Esophagus muscularis mucosa (tissue), 4 donors: ENCODE measurements at places on chromosomes 7 and 10. TPM values are rescaled to one million over a fixed set of nuclear protein-coding genes. Genes with fewer than 3 reads are reported as not detected.

DNA sequence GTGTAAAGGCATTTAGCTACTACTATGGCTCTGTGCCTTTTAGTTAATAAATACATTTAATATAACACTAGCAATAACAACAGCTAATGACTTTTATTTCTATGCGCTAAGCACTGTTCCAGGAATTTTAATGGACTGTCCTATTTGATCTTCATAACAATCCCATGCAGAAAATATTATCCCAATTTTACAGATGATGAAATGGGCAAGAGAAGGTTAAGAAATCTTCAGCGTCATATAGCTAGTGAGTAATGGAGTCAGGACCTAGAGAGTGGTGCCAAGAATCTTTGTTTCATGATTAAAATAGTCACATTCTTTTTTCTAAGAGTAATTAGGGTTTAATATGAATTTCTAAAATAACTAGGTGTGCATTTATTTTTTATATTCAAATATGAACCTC is 32.4 kb downstream of the ACTA2 start:
- no peak overlapping the region for H3K4me3 ChIP-seq
- H3K36me3 ChIP-seq = no peaks in the 10 kb centered on the region
- peaks cover 27% of the 10 kb centered on the region for H3K4me1 ChIP-seq
- H3K27me3 ChIP-seq = no peaks in the 10 kb centered on the region

GRCh38 chr7:22934023-22934422 is 79.9 kb downstream of the HYCC1 start:
- H3K27ac ChIP-seq = no peak overlapping the region
- no peak for DNase-seq
- H3K4me3 ChIP-seq = no peak overlapping the region
- H3K4me1 ChIP-seq = peaks cover 10% of the 10 kb centered on the region
- H3K27me3 ChIP-seq = no peaks in the 10 kb centered on the region

DNA sequence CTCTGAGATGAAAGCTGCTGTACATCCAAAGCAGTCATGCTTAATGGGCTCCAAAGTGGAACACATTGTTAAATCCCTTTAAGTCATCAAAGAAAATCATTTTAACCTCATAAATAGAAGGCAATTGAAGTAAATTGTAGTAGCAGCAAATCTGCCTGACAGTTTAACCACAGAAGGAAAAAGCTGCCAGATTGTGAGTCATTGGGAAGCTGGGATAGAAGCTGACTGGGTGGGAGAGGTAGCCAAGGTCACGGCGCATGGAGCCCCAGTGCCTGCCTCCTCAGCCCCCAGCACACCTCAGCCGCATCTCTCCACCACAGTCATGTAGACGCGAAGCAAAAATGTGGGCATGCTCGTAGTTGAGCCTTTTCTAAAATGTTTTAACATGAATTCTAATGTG is 44.0 kb downstream of the TARP start:
- DNase-seq = no peak
- H3K4me3 ChIP-seq = no peak overlapping the region
- H3K4me1 ChIP-seq = peaks cover 4% of the 10 kb centered on the region
- peaks cover 29% of the 10 kb centered on the region for H3K36me3 ChIP-seq
- no peaks in the 10 kb centered on the region for H3K27me3 ChIP-seq

DNA sequence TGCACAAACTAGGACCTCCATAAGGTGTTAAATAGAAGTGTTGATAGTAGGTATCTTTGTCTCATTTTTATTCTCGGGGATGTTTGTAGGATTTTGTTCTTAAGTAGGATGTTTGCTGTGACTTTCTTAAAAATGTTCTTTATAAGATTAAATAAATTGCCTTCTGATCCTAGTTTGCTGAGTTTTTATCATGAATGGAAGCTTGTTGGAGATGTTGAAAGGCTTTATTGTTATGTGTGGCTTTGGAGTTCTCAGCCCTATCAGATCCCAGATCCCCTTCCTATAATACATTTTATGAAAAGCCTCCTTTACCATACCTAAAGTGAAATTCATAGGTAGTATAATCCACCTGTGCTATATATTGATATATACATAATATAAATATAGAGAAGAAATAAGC is 40.1 kb downstream of the NHLRC2 start:
- no peak for DNase-seq
- H3K27ac ChIP-seq = no peak overlapping the region
- H3K4me3 ChIP-seq = no peak overlapping the region
- H3K36me3 ChIP-seq = no peaks in the 10 kb centered on the region
- H3K4me1 ChIP-seq = peaks cover 40% of the 10 kb centered on the region
- H3K27me3 ChIP-seq = no peaks in the 10 kb centered on the region

DNA sequence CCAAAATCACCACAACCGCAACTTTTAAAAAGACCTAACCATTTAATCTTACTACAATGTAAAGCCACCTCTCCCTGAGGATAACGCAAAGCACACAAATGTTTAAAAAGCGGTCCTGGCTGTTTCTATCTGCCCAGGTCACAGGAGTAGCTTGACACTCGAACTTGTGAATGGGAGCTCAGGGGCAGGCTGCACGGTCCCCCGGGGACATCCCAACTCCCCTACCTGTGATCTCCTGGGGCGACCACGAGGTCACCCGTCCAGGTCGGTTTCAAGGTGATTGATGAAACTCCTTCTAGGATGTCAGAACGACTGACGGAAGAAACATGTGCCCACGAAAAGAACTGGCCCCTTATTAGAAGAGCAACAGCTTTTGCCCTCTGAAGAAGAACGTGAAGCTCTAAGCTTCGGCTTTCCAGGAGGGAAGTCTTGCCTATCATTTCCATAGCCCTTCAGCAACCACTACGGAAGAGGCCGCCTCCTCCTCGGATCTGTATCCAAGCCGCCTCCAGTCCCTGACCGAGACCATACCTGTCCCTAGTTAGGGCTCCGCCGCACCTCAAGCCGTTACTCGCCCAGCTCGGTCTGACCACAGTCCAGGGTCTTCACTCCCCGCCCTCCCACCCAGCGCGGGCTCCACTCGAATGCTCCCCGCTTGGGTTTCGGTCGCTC is 459 bp downstream of the CYCS start:
- peak overlapping the region; percentile 96 for H3K27ac ChIP-seq
- H3K27me3 ChIP-seq = no peaks in the 10 kb centered on the region
- peak overlapping the region; percentile 85 for H3K4me3 ChIP-seq
- no peak for DNase-seq
- H3K36me3 ChIP-seq = peaks cover 28% of the 10 kb centered on the region

DNA sequence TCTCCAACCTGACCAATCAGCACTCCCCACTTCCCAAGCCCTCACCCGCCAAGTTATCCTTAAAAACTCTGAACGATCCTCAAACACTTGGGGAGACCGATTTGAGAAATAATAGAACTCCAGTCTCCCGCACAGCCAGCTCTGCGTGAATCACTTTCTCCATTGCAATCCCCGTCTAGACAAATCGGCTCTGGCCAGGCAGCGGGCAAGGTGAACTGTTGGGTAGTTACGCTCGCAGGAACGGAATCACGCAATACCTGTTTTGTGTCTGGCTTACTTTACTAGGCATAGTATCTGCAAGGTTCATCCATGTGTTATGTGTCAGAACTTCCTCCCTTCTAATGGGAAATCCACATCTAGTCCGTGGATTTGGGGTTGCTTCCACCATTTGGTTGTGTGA is 271.7 kb downstream of the ZMYND11 start:
- no peaks in the 10 kb centered on the region for H3K4me1 ChIP-seq
- no peaks in the 10 kb centered on the region for H3K27me3 ChIP-seq
- peaks cover 19% of the 10 kb centered on the region for H3K36me3 ChIP-seq
- no peak overlapping the region for H3K4me3 ChIP-seq

DNA sequence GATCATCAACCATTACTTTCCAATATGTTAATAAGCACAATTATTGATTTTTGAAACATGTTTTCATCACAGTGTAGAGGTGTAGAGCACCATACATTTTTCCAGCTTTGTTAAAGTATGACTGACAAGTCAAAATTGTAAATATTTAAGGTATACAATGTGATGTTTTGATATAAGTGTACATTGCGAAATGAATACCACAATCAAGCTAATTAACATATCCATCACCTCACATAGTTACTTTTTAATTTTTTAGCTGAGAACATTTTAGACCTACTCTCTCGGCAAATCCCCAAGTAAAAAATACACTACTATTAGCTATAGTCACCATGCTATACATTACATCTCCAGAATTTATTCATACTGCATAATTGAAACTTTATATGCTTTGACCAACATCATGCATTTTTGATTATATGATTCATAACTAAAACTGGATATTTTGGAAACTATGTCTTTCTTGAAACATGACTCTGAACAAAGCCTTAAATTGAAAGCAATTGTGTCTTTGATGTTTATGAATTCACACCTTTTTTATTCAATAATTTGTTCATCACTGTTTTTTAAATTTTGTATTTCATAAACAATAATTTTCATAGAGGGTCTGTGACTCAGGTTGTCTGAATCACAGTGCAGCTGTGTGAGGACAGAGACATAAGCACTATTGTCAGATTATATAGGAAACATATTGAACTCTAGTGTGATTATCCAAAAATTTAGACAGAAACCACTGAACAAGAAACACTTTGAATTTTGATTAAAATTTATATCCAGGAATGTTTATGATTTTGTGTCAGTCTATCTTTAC is 486.1 kb downstream of the SEMA3D start:
- H3K36me3 ChIP-seq = no peaks in the 10 kb centered on the region
- no peak overlapping the region for H3K4me3 ChIP-seq
- no peaks in the 10 kb centered on the region for H3K4me1 ChIP-seq
- H3K27me3 ChIP-seq = no peaks in the 10 kb centered on the region

- no peak overlapping the region for H3K27ac ChIP-seq
- no peak for DNase-seq
- H3K4me3 ChIP-seq = no peak overlapping the region
- H3K4me1 ChIP-seq = no peaks in the 10 kb centered on the region
These were observed 8.6 kb downstream of the ZNF786 start for GRCh38 chr7:149081914-149082313.

- peak overlapping the region; percentile 57 for H3K4me3 ChIP-seq
- no peak for DNase-seq
- H3K36me3 ChIP-seq = no peaks in the 10 kb centered on the region
- no peaks in the 10 kb centered on the region for H3K4me1 ChIP-seq
These were observed 874 bp downstream of the BAIAP2L1 start for GRCh38 chr7:98399890-98400541.

- no peaks in the 10 kb centered on the region for H3K36me3 ChIP-seq
- DNase-seq = no peak
- peaks cover 25% of the 10 kb centered on the region for H3K27me3 ChIP-seq
- H3K4me3 ChIP-seq = no peak overlapping the region
- no peaks in the 10 kb centered on the region for H3K4me1 ChIP-seq
These were observed 4.9 kb upstream of the GJD4 start for GRCh38 chr10:35600193-35600592.

DNA sequence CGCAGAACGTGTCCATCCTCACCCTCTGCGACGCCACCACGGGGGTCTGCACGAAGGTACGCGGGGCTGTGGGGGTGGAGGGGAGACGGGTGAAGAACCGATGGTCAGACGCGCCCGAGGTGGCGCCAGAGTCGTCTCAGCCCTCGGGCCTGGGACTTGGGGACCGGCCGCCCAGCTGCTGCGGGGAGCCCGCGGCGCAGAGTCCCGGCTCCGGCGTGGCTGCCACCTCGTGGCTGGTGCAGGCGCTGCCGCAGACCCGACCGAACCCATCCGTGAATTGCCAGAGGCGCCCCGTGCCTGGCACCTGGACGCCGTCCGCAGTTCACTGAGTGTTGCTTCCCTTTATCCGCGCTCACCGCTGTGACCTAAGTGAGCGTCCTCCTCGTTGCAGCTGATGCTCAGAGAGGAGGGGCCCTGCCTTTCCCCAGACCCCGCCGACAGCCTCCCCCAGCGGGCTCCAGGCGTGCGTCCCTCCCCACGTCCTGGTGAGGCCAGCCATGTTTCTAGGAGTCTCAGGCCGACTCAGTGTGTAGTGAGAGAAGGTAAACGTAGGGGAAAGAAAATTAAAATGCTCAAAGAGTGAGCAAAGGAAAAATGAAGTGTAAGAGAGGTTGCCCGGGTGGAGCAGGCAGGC is 208.7 kb downstream of the PAXIP1 start:
- H3K27me3 ChIP-seq = peaks cover 13% of the 10 kb centered on the region
- H3K27ac ChIP-seq = no peak overlapping the region

GRCh38 chr7:117458977-117459583 is 20.7 kb upstream of the CFTR start:
- no peaks in the 10 kb centered on the region for H3K4me1 ChIP-seq
- DNase-seq = no peak
- no peak overlapping the region for H3K4me3 ChIP-seq
- no peaks in the 10 kb centered on the region for H3K36me3 ChIP-seq
- no peak overlapping the region for H3K27ac ChIP-seq
- H3K27me3 ChIP-seq = peaks cover 5% of the 10 kb centered on the region

DNA sequence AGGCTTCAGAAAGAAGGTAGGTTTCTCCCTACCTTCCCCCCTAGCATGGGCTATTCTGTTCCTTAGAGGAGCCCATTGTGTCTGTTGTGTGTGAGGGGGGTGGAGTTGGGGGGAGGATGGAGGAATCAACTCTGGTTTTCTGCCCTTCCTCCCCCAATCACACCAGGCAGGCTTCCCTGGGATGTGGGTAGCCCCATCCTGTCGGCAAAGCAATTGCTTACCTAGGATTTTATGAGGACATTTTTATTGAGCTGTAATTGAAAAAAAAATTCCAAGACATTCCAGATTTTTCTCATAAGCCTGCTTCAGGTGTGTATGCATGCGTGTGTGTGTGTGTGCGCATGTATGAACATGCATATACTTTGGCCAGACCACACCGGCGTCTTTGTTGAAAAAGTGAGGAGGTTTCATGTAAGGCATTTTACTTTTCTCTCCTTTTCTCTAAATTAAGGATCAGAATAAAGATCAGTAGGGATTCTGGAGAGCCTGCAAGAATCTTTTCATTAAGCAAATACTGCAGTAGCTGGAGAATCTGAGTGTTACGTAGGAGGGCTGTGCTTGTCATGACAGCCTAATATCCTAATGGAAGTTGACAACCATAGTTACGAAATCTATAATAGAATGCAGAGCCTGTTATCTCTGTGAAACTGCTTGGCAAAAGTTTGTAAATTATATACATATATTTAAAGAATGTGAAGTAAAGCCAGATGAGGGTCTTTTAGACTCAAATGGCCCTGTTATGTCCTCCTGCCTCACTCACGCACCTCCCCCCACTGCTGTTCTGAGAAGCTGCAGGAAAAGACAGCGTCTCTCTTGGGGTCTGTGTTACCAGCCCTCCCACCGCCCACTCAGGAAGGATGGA is 27.3 kb upstream of the SAMD8 start:
- H3K27ac ChIP-seq = no peak overlapping the region
- H3K4me1 ChIP-seq = no peaks in the 10 kb centered on the region
- H3K4me3 ChIP-seq = no peak overlapping the region
- H3K27me3 ChIP-seq = no peaks in the 10 kb centered on the region
- no peak for DNase-seq

- no peaks in the 10 kb centered on the region for H3K27me3 ChIP-seq
- no peaks in the 10 kb centered on the region for H3K36me3 ChIP-seq
- H3K4me3 ChIP-seq = no peak overlapping the region
- H3K4me1 ChIP-seq = peaks cover 34% of the 10 kb centered on the region
These were observed 27.2 kb upstream of the MSRB2 start for GRCh38 chr10:23067939-23068775.

TBRG4 gene
- 59.2 TPM for total RNA-seq

STMP1 gene
- 10.6 TPM for total RNA-seq

CYP2C19 gene
- 0.17 TPM for total RNA-seq

LRRC18 gene
- total RNA-seq = not detected

GRM3 gene
- total RNA-seq = not detected

SSC4D gene
- total RNA-seq = 0.46 TPM

CASD1 gene
- total RNA-seq = 17.6 TPM
